ENCODE measurements at places on chromosomes 1 and 21. TPM values are rescaled to one million over a fixed set of nuclear protein-coding genes. Genes with fewer than 3 reads are reported as not detected.
A peak's percentile ranks its signal among the peaks of the same experiment; 100 is the strongest.

GRCh38 chr1:30317921-30318320 lies 405.5 kb downstream of the MATN1 start:
- DNase-seq, result no peak

- DNase-seq, result no peak
Observed at GRCh38 chr1:227906550-227907071, 41.1 kb downstream of the WNT9A start.

DNA sequence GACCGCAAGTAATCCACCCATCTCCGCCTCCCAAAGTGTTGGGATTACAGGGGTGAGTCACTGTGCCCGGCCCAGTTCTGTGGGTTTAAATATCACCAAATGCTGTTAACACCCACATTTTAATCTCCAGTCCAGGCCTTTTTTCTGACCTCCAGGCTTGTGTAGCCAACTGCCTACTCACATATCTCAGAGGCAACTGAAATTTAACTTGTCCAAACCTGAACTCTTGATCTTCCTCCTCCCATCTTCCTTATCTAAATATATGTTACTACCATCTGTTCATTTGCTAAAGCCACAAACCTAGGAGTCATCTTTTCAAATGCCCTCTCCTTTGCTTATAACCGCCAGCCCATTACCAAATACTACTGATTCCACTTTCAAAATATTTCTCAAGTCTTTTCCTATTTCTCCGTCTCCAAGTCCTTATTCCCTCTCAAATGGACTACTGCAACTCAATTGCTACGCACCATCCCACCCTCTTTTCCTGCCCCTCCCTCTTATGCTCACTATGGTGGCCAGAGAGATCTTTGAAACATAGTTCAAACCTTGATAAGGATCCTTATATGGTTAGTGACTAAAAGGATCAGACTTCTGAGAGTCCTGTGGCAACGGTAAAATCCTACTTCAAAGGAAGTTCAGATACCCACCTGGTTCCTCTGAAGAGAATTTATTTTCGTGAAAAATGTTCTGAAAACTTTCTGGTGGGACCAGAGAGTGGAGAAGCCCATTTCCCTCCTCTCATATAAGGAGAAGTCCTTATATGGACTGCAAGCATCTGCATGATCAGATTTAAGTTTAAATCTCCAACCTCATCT lies 78.5 kb upstream of the CDC42BPA start:
- no peak for DNase-seq

GRCh38 chr21:34580181-34580700 lies 34.7 kb downstream of the RCAN1 start:
- DNase-seq, result peak; percentile 79

Gene ACKR1
- 2.7 TPM for total RNA-seq

GRCh38 chr1:227901906-227902640 lies 45.7 kb downstream of the WNT9A start:
- DNase-seq, result peak; percentile 53

Gene KRTAP7-1
- not detected for total RNA-seq

GRCh38 chr21:28944296-28944695 lies 48.4 kb downstream of the LTN1 start:
- no peak for DNase-seq

DNA sequence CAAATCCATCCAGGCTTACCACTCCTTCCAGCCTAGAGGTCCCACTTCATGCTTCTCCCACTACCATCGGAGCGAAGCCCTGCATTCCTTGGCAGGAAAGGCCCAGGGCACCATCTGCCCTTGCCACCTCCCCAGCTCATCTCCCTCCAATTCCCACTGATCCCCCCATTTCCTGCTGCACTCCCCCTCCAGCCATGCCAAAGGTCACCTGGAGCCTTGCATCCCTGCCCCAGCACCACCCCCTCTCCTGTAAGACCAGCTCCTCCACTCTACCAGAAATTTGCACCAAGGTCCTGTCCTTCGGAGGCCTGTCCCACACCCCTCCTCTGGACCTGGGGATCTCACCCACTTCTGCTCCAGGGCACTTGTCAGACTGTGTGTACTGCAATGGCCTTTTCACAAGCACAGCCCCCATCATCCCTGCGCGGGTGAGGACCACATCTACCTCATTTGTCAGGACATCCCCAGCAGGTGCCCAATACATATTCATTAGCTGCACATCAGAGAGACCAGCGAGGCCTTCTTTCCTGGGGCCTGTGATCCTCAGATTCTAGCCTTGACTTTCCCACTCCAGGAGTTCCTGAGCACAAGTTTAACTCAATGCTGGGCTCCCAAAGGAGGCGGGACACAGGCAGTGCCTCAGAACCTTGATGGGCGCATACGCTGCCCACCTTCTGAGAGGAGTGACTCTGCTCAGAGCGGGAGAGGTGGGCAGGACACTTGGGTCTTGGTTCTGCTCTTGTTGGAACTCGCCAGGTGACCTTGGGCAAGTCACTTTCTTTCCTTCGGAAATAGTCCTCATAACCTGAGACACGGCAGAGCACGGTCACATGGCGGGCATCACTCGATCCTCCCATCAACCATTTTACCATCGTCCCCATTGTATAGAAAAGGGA lies 49.9 kb upstream of the EDN2 start:
- no peak for DNase-seq

- DNase-seq, result peak; percentile 36
Observed at GRCh38 chr1:45622524-45623394, 1.1 kb downstream of the CCDC17 start.

DNA sequence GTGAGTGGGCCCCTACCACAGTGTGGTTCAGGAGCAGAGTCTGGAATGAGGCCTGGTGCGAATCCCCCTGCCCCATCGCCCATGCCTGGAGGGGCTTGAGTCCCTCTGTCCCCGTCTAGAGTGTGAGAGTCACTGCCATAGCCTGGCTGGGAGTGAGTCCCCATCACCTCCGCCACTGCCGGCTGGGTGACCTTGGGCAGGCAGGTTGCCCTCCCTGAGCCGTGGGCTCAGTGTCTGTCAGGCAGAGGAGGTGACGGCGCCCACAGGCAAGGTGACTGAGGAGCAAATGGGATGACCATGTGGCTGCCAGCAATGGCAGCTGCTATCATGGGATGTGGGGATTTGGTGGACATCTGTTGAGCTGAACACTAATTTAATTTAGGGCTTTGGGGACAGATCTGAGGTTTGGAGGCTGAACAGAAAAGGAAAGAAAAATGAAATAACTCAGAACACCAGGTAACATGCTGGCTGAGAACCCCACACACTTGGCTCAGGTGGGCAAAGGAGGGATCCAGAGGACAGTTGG lies 38.1 kb upstream of the GPR153 start:
- no peak for DNase-seq

DNA sequence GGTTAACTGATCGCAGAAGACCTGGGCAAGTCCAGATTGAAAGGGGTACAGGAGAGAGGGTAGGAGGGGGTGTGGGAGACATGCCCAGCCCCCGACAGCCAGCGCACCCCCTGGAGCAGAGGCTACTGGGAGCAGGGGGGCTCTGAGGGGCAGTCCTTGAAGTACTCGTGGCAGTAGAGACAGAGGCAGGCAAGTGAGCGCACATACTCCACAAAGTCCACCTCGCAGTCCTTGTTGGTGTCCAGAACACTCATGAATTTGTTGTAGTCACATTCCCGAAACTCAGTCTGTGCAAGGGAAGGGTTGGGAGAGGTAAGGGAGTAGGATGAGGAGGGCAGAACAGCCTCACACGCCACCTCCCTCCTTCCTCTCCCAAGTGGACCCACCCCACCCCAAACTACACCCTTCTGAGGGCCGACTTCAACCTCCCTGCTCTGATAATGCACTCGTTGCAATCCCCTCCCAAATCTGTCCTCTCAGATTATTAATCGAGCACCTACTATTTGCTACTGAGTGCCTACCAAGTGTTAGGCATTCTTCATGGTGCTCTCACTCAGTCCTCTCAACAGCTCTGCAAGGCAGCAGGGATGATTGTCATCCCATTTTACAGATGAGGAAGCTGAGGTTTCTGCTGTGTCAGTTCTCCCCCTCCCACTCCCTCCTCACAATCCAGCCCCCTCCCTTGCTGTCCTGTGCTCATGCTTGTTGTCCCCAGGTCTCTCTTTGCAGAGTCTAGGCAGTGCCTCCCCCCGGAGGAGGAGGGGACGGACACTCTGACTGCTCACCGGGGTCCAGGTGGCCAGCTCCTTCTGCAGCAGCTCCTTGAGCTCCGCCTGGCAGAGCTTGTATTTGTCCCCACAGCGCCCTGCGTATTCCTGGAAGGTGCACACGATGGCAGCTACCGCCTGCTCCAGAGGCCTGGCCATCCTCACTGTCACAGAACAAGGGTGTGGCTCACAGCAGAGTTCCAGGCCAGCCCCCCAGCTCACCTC lies 1.2 kb downstream of the S100A3 start:
- no peak for DNase-seq

DNA sequence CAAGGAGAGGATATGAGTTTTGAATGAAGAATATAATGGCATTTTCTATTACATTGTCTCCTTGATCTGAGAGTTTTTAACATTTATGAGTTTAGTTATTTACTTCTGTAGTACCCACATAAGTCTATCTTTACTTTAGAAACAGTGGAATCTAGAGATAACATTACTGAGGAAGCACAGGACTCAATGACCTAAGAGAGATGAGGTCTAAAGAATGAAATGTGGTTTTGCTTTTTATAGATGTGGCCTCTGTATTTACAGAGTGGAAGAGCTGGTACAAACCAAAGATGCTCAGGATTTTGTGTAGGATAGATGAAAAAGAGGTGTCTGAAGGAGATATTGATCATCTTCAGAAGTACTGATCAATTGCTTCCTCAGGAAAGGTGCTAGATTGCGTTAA lies 177.3 kb downstream of the KCTD3 start:
- DNase-seq, result no peak
